ENCODE measurements at places on chromosomes 12 and 14. TPM values are rescaled to one million over a fixed set of nuclear protein-coding genes. Genes with fewer than 3 reads are reported as not detected.

Gene PDZRN4
- total RNA-seq = 98.1 TPM

- no peak for DNase-seq
Measured at GRCh38 chr14:101789222-101789621, 27.7 kb downstream of the PPP2R5C start.

- DNase-seq = no peak
Measured at GRCh38 chr14:65377576-65377975, 35.0 kb upstream of the FUT8 start.

- DNase-seq = no peak
Measured at GRCh38 chr12:13116259-13116658, 12.8 kb upstream of the GSG1 start.

GRCh38 chr12:67650388-67651131, 2.0 kb downstream of the DYRK2 start:
- no peak for DNase-seq

- DNase-seq = no peak
Measured at GRCh38 chr12:9107542-9107873, 8.2 kb downstream of the A2M start.

GRCh38 chr12:51077930-51078329, 5.5 kb downstream of the CSRNP2 start:
- DNase-seq = no peak

DNA sequence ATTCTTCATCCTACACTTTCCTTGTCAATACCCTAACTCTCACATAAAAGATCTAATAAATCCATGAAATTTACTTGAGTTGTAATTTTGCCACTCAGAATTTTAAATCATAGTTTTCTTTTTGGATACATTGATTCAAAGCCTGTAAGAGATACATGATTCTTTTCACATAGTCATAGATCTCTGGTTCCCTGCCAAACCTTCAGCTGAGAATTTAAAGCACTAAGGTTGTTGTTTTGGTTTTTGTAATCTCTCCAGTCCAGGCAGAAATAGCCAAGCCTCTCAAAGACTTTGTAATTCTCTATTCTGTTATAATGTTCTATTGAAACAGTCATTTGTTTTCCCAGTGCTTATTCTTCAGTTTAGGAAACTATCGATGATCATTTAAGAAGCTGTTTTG, 273.9 kb downstream of the TRHDE start:
- DNase-seq = no peak

DNA sequence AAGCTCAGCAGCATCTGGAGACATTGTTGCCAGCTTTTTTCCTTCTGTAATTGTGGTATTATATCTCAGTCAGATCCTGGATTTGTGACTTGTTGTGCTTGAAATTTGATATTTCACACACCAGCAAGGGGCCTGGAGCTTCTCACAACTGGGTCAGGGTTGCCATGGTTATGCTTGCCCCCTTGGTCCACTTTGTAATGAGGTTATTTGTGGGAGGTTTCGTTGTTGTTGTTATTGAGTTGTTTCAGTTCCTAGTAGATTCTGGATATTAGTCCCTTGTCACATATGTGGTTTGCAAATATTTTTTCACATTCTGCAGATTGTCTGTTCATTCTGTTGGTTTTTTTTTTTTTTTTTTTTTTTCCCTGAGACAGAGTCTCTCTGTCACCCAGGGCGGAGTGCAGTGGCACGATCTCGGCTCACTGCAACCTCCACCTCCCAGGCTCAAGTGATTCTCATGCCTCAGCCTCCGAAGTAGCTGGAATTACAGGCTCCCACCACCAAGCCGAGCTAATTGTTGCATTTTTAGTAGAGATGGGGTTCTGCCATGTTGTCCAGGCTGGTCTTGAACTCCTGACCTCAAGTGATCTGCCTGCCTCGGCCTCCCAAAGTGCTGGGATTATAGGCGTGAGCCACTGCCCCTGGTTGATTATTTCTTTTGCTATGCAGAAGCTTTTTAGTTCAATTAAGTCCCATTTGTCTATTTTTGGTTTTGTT, 80.6 kb upstream of the ETV6 start:
- no peak for DNase-seq

DNA sequence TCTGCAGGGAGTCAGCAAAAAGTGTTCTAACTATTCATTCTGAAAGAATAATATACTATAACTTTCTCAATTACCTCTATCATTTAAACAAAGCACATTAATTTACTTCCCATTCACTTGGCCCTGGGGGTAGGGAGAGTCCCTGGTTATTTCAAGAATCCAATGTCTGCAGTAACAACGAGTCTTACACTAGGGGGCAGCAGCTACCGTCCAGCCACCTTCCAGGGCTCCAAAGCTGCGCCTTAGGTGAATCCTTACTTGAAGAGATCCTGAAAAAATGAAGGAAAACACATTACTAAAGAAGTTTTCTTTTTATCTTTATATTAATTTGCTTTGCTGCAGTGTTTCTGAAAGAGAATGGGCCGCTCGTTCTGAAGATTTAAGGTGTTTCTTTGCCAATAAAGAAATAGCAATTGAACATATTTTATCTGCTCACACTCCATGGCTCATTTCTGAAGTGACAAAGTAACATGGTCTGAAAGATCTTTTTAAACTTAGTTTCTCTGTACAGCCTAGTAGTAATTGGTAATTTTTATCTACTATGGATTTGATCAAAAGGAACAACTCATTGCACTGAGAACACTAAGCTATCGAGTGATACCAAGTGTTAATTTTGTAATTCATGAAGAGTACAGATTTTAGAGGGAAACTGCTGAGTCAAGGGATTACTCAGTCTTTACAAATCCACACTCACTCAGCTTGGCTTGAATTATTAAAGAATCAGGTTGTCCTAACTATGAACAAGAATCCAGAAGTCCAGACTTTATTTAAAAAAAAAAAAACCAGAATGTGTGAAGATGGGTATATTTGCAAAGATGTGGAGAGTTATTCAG, 27.6 kb downstream of the BHLHE41 start:
- peak; percentile 86 for DNase-seq

GRCh38 chr14:24366721-24367513, 1.1 kb upstream of the NFATC4 start:
- peak; percentile 96 for DNase-seq

DNA sequence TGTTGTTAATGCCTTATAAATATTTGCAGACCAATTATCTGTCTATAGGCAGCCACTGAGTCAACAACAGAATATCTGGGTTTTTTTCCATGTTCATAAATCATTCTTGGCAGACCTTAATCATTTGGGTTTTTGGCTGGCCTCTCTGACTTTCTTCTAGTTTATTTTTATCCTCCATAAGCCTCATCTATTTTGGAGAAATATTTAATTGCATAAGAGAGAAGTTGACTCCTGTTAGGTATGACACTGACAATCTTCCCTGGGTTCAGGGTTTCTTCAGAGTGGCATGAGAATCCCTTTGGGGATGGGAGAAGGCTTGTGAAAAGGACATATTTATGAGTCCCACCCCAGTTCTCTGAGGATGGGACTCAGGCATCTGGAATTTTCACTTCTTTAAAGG, 299.8 kb downstream of the NRXN3 start:
- DNase-seq = no peak

DNA sequence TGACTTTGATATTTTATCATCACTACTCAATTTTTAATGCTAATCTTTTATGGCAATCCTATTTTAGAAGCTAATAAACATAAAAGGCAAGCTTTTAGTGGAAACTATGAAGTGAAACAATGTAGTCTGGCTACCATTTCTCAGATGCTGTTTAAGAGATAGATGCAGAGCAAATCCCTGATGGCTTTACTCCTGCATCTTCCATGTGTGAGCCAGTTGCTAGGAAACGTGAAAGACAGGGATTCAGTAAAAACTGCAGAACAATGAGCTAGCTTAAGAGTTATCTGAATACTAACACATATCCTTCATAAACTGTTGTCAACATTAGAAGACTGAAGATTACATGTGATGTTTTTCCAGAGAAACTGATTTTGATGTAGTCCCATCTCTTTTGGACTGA, 112.6 kb downstream of the SLC2A13 start:
- no peak for DNase-seq

DNA sequence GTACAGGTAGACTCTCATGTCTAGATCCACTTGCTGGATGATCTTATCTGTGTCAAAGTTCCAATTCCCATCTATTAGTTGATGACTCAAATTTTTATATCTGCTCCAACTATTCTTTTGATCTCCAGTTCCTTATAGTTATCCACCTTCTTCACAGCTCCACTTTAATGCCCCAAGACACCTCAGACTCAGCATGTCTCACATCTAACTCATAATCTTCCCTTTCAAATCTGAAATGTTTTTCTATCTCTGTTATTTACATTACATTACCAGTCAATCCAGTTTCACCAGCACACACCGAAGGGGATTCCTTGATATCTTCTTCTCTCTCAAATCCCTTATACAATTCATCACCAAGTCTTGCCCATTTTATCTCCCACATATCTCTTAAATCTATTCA, 3.7 kb upstream of the METAP2 start:
- DNase-seq = no peak

- no peak for DNase-seq
Measured at GRCh38 chr12:105548626-105549025, 218.1 kb downstream of the C12orf75 start.

DNA sequence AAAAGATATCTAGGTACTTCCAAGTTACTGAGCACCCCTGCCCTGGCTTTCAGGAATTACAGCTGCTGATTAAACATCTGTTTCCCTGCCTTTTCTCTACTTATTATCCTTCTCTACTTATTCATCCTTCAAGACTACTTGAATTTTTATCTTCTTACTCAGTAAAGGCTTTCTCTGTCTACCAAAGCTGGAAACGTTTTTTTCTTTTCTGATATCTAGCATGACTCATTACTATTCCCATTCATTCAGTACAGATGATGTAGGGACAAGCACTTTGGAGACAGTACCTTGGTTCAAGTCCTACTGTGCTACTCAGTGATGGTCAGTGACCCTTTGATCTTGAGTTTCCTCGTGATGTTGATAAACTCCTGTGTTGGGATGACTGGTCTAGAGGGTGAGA, 848.7 kb downstream of the NRXN3 start:
- no peak for DNase-seq

All from sigmoid colon (tissue), 7 donors.